AG10803 (cell line): ENCODE measurements at places on chromosomes 11 and 22.

DNA sequence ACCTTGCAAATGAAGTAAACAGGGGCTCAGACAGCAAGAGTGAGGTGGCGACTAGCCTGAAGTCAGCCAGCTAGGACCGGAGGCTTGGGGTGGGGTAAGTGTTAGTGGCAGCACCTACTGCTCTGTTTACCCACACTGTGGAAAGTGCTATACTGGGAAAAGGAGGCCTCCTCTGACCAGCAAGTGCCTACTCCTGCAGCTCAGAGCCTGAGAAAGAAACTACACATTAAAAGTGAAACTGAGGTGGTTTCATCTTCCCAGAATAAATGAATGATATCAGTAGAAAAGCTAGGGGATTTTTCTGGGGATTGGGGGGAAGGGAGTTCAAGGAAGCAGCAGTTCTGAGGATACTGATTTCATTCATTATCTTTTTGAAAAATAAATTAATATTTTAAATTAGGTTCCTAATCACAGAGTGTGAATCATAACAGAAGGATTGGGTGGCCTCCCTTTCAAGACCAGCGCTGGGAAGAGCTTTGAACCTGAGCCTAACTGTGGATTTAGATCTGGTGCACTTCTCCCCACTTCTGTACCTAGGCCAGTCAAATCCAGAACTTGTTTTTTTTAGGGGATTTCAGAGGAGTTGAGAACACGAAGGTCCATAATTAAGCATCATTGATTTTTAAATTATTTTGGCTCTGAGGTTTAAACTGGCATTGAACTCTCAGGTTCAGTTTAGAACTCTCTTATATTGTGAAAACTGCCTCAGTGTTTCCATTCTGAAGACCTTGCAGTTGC lies 48.1 kb upstream of the GRAMD1B start:
- DNase-seq: no peak

- peak; percentile 35 for DNase-seq
Measured at GRCh38 chr11:14443638-14444037, 56.0 kb downstream of the COPB1 start.

DNA sequence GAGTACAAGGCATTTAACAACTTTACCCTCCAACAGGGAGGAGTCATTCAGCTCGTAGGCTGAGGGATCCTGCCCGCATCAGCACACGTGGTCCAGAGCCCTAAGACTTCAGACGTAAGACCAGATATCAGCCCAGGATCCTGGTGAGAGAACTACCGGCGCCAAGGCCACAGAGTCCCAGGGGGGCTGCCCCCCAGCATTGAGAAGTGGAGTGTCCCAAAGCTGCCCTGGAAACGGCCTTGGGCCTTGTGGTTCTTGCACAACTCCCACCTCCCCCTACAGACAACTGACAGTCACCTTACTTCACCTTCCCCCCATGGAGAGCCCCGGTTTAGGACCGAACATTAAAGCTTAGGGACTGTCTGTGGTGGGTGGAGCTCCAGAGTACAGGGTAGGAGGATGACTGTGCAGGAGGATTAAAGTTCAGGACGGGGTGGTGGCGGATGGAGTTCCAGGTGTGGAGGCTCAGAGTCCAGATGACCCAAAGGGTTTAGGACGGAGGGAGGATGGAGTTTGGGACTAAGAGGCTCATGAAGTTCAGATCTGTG lies 1.0 kb downstream of the C11orf91 start:
- no peak for DNase-seq

GRCh38 chr11:35227576-35228327 lies 88.8 kb downstream of the CD44 start:
- peak; percentile 51 for DNase-seq

- peak; percentile 43 for DNase-seq
Measured at GRCh38 chr22:50339945-50340879, 2.9 kb upstream of the PPP6R2 start.

DNA sequence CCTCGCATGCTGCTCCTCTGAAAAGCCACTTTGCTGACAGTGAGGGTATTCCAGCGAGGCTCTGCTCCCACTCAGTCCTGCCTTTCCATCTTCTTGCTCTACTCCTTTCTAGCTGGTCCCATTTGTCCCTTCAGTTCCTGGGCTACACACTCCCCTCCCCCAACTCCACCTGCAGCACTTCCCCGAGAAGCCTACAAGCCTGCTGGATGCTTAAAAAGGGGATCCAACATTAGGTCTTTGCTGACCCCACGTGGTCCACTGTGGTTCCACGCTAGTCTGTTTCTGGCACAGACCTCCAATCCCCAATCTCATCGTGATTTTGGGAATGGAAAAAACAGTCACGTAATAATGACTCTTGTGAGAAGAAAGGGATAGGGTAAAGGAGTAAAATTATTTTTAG lies 121.6 kb upstream of the SNX19 start:
- no peak for DNase-seq

DNA sequence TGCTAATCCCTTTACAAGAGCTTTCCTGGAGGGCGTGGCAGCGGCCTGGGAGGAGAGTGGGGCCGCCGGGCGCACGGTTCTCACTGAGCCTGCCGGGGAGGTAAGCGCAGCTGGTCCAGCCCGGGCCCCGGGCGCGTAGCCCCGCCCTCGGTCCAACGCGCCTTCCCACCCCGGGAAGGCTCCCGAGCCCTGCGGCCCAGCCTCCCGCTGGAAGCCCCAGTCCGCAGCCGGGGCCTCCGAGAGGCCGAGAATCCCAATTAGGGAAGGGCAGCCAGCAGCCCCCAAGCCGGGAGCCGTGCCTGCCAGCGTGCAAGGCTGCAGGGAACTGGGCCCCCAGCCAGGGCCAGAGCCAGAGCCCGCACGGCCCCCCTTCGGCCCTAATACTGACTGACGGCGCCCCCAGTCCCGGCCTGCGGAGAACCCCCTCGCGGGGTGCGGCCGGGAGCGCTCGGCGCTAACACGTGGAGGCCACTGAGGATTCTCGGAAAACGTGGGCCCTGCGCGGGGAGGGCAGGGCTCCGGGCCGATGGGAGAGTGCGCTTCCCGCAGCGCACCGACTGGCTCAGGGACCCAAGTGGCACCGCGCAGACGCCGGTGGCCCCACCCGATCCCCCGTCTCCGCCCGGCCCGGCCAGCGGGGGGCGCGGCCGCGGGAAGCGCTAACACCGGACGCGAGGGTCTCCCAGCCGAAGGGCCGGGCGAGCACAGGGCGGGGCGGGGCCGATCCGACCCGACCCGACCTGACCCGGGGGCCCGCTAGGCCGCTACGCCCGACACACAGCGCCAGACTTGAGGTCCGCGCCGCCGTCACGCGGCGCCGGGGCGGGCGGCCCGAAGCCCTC lies 5.7 kb downstream of the ZFTA start:
- no peak for DNase-seq

- no peak for DNase-seq
Measured at GRCh38 chr11:24421766-24422165, 75.1 kb upstream of the LUZP2 start.

GRCh38 chr11:111982019-111982464 lies 43.2 kb upstream of the DLAT start:
- DNase-seq: peak; percentile 36
